ENCODE measurements at places on chromosomes 7 and 10.

DNA sequence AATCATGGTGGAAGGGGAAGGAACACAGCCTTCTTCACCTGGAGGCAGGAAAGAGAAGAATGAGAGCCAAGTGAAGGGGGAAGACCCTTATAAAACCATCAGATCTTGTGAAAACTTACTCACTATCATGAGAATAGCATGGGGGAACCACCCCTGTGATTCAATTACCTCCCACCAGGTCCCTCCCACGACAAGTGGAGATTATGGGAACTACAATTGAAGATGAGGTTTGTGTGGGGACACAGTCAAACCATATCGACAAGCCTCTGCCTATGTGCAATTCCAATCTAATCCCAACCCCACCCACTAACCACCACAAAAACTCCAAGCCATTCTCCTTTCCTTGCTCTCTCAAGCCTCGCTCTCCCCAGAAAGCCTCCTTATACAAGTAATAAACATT lies 69.2 kb downstream of the TAC1 start:
- no peak for DNase-seq

DNA sequence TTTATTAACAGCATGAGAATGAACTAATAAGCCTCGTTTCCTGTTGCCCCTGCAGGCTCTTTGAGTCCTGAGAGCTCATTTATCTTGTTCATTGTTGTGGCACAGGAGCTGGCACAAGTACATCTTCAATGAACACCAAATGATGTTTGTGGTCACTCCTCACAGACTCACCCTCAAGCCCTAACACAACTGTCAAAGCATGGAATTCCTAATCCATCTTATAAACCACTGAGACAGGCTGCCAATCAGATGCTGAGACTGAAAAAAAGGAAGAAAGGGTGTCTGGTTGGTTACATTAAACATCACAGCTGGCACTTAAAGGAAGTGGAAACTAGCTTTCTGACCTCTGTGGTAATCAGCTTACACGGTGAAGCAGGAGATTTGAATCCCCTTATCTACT lies 7.7 kb upstream of the CCDC172 start:
- no peak for DNase-seq

DNA sequence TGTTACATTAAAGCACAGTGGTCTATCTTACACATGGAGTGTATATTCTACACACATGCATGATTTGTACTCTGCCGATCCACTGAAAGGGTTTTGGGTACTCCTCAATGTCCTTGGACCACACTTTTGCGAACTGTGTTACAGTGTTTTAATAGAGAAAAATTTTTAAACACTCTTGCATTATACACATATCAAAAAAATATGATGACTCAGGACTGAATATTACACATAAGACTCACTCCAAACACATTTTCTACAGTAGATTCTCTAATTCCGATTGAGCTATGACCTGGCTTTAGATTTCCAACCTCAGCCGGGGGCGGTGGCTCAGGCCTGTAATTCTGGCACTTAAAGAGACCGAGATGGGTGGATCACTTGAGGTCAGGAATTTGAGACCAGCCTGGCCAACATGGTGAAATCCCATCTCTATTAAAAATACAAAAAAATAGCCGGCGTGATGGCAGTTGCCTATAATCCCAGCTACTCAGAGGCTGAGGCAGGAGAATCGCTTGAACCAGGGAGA lies 222.4 kb downstream of the CACNA2D1 start:
- no peak for DNase-seq

- DNase-seq = no peak
Measured at GRCh38 chr7:155983176-155983815, 171.0 kb upstream of the SHH start.

- DNase-seq = no peak
Measured at GRCh38 chr7:143012409-143012808, 14.5 kb downstream of the OR9A2 start.

- DNase-seq = no peak
Measured at GRCh38 chr7:75924889-75925288, 9.9 kb downstream of the POR start.

DNA sequence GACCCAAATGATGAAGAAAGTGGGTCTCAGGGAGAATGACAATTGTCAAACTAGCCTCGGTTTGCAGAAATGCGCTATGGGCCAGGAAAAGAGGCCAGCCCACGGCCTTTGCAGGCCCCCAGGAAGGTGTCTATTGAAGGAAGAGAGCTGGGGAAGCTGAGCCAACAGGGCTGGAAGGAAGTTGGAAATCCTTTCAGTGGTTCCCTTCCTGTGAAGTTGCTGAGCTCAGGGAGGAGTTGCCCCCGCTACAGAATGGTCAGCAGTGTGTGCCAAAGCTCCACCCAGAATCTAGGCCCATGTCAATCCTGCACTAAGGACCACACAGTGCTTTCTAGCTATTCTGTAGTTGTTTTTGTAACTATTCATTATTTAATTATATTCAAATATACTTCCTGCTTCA lies 91.6 kb upstream of the ANLN start:
- DNase-seq = no peak

DNA sequence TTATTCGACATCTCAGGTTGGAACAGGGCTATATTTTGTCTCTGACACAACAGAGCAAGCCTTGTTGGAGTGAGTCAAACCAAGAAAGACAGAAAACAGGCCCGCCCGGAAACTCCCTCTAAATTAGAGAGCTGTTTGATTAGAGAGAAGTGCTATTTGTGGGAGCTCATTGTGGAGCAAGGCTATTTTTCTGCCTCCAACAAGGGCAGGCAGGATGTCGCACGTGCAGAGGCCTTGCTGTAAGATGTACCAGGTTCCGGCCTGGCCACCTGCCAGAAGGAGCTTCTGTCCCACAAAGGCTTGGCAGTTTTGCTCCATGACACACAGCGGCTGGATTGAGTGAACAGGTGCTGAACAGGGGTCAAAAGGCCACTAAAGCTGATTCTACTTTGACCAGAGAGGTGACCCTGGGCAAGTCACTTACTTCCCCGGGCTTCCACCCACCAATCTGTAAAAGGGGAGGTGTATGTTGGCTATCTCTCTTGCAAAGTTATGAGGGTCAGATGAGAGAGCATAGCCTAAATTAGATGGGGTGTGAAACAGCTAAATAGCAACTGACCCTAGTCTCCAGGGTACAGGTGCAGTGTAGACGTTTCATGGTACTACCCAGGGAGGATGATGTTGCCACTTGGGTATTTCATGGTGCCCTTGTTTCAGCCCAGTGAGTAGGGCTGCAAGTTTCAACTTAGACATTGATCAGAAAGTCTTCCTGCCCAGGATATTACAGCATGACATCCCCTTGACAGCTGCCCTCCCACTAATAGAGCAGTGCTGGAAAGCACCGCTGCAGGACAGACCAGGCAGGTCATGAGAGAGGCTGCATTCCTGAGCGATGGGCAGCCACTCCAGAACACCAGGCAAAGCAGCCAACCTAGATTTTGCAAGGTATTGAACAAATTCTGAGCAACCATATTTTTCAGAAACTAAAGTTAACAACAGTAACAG lies 62.0 kb downstream of the VSTM4 start:
- DNase-seq = no peak

DNA sequence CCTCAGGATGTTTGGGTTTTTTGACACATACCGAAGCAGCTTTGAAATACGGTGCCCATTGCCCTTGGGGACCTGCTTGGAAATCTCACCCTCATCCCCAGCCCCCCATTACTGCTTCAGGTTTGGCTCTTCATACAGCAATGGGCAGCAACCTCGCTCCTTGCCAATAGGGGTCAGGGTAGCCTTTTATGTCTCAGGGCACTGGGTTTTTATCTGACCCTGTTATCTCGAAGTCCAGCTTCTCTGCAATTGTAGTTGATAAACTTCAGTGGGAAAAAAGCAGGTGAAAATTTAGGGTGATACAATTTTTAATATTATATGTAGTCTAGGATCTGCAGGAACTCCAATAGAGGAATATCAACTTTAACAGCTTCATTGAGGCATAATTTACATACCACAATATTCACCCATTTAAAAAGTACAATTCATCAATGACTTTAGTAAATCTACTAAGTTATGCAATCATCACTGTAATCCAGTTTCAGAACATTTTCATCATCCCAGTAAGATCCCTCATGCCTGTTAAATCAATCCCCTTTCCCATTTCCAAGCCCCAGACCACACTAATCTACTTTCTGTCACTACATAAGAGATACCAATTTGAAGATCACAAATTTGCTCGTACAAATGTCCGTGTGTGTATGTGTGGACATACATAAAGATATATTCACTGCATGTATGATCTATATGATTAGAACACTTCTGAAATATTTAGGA lies 386.2 kb downstream of the KCNMA1 start:
- DNase-seq = no peak

DNA sequence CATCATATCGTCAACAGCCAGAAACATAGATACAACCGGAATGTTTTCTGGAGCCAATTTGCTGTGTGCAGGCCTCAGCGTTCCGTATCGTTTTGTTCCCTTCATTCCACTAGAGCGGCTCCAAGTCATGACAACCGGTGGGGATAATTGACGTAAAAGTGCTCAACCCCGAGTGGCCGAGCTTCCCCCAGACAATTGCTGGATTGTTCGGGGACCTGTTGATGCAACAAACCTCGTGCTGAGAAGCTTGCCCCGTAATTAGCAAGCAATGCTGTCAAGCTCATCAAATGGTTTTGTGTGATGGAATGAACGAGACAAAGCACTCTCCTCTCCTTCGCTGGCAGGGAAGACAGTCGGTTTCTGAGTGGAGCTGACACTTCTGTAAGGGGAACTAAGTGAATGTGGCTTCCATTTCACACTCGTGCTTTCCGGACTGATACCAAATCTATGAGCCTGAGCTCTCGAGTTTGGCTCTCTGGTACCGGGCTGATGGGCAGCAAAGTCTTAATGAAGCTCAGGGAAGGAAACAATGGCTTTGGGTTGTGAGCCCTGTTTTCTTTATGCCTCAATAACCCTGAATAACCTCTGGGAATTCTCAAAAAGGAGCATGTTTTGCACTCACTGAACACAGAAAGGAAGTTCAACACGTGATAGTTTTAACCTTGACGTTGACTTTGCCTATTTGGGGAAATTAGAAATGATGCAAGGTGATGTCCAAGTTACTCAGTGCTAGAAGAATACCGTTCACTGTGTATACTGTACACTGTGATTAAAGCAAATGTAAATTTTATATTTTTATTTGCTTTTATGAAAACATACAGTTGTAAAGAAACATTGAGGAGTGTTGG lies 220.5 kb downstream of the BAMBI start:
- no peak for DNase-seq

GRCh38 chr7:148385009-148385682 lies 205.4 kb upstream of the C7orf33 start:
- DNase-seq = no peak

- no peak for DNase-seq
Measured at GRCh38 chr10:113304726-113305125, 248.1 kb upstream of the HABP2 start.

- DNase-seq = no peak
Measured at GRCh38 chr10:71998840-71999194, 34.6 kb downstream of the CHST3 start.

- no peak for DNase-seq
Measured at GRCh38 chr7:131557652-131558385, 1.4 kb upstream of the PODXL start.

DNA sequence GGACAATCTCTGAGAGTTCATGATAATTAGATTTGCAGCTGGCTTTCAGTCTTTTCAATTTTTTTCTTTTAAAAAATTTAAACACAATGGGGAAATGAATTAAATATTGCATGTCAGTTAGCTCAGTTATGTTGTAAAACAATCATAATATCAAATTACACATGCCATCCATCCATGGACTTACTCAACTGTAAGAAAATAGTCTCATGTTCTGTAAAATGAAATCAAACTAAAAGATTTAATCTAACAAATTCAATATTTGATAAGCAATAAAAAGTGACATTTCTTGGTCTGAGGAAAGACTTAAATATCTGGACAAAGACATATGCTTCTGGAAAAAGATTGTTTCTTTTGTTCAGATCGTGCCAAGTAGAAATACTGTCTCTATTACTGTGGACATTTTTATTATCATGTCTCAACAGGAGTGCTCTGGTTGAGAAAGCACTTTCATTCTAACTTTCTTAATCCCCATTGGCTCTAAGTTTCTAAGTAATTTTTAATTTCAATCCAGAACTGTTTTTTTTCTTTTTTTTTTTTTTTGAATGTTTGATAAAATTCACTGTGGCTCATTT lies 179.2 kb upstream of the FAM3C start:
- no peak for DNase-seq

- no peak for DNase-seq
Measured at GRCh38 chr10:53153831-53154230, 381.2 kb upstream of the MBL2 start.

DNA sequence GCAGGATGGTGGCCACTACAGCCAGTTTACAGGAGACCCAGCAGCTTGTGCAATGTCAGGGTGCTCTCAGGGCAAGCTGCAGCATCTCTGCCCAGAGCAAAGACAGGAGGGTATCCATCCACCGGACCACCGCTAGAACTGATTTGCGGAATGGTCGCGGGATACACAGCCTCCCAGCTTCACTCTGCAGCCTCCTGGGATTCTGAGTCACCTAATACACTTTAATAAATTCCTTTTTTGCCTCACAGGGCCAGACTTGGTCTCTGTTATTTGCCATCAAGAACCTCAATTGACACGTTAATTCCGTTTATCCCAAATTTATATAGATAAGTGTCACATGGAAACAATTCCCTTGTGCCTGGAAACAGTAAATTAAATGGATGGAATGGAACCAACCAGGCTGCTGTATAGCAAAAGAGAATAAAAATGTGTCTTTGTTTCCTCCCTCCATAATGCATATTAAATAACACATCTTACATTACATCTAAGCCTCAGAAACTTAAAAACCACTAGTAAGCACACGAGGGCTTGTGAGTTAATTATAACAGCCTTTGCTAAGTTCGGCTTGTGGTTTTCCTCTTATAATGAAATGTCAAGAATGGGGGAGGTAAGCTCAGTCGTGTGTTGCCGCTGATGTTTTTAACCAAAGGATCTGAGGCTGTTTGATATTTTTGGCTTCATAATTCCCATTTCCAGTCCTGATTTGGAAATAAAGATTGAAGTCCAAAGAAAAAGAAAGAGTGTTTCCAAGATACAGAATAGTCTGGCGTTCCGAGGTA lies 52.1 kb downstream of the ADRB1 start:
- DNase-seq = no peak
